ENCODE measurements at places on chromosomes 3 and 15. TPM values are rescaled to one million over a fixed set of nuclear protein-coding genes. Genes with fewer than 3 reads are reported as not detected.

Gene MRAS
- total RNA-seq, result 42.7 TPM

Gene C2CD4A
- 0.12 TPM for total RNA-seq

- H3K4me1 ChIP-seq, result no peaks in the 10 kb centered on the region
- H3K27ac ChIP-seq, result no peak overlapping the region
- H3K4me3 ChIP-seq, result peak overlapping the region; percentile 4
These were observed 127.6 kb upstream of the LMOD3 start for GRCh38 chr3:69250014-69250413.

- no peaks in the 10 kb centered on the region for H3K27me3 ChIP-seq
- no peaks in the 10 kb centered on the region for H3K4me1 ChIP-seq
- H3K4me3 ChIP-seq, result no peak overlapping the region
These were observed 270.3 kb downstream of the IL5RA start for GRCh38 chr3:2839876-2840275.

DNA sequence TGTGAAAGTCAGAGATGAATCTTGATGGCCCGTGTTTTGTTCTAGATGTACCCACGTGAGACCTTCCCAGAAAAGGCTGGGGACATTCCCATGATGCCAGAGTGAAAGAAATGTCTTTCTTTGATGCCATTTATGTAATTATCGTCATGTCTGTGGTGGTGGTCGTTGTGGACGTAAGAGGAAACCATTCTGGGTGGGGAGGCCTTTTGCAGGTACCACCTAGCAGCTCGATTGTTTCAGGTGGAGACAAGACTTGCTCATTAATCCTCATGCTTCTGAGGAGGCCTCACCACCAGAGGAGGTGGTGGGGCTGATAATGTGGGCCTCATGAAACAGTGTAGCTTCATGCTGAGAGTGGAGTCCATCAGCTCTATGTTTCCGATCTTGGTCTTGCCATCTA, 58.1 kb upstream of the USP3 start:
- DNase-seq, result no peak
- H3K27ac ChIP-seq, result no peak overlapping the region
- H3K36me3 ChIP-seq, result no peaks in the 10 kb centered on the region
- no peaks in the 10 kb centered on the region for H3K27me3 ChIP-seq

- no peak overlapping the region for H3K4me3 ChIP-seq
- no peak overlapping the region for H3K27ac ChIP-seq
- no peaks in the 10 kb centered on the region for H3K27me3 ChIP-seq
- DNase-seq, result no peak
These were observed 3.9 kb downstream of the LXN start for GRCh38 chr3:158668506-158668905.

GRCh38 chr3:170440344-170440743, 21.7 kb downstream of the CLDN11 start:
- no peak overlapping the region for H3K27ac ChIP-seq
- H3K4me3 ChIP-seq, result no peak overlapping the region
- H3K4me1 ChIP-seq, result peaks cover 2% of the 10 kb centered on the region
- no peak for DNase-seq
- H3K36me3 ChIP-seq, result no peaks in the 10 kb centered on the region

All from ovary (tissue), 10 donors.